ENCODE measurements at places on chromosomes 1 and 21.

DNA sequence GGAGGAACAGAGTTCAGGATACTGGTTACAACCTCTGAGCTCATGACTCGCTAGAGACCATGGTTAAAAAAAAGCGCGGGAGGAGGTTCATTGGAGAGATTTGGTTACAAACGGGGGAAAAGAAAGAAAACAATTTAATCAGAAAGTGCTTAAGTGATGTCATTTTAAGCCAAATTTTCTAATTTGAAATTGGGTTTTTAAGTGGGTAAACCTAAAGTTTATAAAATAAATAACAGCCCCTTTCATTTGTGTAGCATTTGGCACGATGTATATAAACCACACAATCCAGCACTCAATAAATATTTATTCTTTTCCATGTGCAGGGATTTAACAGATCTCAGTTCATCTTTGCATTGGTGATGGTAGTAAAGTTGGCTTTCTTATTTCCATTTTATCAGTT, 7.0 kb upstream of the DPT start:
- DNase-seq = no peak

GRCh38 chr1:42006836-42007235, 88.1 kb upstream of the HIVEP3 start:
- DNase-seq = no peak

DNA sequence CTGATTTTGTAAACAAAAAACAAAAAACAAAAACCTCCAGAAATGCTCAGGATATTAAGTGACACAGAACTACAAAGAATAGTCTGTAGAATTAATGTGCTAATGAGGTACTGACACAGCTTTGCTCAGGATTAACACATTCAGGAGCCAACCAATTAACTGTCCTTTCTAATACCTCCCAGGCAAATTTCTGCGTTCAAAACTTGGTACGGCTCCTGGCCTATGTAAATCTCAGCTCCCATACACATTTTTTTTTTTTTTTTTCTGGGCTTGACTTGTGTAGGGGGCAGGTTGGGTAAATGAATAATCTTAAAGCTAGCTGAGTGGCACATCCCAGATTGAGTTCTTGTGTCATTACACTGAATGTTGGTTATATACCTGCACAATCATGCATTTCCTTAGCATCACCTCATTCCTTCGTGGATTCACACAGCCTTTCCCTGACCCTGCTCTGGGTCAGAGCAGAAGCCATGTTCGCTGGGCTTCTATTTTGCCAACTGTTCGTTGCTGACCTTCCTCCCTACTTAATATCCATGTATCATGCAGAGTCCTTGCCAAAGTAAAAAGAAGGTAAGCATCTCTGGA, 12.6 kb upstream of the IER5 start:
- no peak for DNase-seq

DNA sequence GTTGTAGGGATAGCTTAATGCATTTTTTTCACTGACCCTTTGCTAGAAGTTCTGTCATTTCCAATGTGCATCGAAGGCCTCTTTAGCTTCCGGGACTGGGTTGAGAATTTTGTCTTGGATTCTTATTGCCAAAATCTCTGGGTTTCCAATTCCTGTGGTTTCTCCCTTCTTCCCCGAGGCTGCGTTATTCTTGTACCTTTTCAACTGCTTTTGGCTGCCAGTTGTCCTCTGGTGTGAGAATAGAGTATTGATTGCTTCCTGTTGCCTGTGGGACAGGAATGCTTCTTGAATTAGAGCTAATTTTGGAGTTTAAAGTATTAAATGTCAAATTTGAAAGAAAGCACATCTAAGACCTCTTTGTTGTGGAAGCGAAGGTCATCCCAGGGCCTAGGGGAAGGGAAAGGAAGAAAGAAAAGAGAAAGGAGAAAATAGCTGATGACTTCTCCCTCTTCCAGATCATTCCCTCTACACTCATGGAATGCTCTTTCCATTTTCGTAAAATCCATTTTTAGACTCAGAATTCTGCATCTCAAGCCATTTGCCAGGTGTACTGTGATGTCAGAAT, 21.1 kb downstream of the HUNK start:
- DNase-seq = no peak

DNA sequence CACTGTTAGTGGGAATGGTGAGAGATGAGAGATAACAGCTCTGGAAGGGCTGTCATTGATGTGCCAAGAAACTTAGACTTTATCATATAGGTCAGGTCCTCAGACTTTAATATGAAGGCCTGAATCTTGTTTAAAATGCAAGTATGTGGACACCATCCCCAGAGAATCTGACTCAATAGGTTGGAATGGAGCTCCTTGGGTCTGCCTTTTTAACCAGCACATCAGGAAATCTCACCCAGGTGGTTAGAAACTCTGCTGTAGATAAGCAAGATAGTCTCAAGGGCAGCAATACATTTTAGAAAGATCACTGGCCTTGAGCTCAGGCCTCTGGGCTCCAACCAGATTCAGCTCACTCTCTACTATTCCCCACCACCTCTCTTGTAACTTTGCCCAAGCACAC, 180.4 kb downstream of the SLC44A5 start:
- DNase-seq = no peak

GRCh38 chr1:233290396-233291034, 5.0 kb downstream of the PCNX2 start:
- no peak for DNase-seq

DNA sequence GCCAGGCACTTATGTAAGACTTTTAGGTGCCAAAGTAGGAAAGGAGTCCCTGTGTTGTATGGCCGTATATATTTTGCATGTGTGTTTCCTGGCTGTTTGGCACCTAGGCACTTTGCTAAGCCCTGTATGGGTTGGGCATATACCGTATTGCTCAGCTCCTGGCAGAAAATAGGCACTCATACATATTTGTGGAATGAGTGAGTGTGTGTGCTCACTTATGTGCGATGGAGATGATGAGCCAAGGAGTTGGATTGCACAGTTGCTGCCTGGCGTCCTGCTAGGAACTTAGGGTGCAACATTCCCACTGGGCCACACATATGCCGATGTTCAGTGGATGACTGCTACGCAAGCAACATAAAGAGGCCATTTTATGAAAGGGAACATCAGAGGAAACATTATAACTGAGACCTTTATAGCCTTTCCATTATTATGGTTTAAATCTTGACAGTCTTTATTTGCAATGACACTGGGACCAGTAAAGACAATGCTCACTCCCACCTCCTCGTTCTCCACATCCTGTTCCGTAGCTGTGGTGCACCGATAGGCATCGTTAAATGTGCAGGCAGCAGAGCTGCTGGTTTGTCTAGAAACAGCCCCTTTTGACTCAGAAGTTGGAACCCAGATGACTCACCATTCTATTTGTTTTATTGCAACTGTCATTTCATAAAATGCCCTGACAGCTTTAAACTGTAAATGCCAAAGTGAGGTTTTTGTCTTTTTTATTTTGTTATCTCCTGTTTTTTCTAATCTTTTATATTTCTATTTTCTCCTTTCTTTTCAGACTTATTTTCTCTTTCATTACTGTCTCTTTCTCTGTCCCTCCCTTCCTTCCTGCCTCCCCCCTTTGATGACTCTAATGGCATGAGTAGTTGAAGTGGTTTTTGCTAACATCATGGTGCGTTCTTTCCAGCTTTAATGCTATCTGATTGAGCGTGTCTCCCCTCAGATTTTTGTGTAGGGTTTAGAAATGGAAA, 36.1 kb downstream of the PEX14 start:
- peak; percentile 62 for DNase-seq

GRCh38 chr1:42784547-42784945, 245 bp upstream of the TMEM269 start:
- DNase-seq = no peak

GRCh38 chr1:178543290-178543607, 30.3 kb downstream of the TEX35 start:
- no peak for DNase-seq

- DNase-seq = no peak
Measured at GRCh38 chr1:11693024-11693590, 1.6 kb downstream of the DRAXIN start.

GRCh38 chr1:24351918-24352627, 32.9 kb downstream of the GRHL3 start:
- no peak for DNase-seq

DNA sequence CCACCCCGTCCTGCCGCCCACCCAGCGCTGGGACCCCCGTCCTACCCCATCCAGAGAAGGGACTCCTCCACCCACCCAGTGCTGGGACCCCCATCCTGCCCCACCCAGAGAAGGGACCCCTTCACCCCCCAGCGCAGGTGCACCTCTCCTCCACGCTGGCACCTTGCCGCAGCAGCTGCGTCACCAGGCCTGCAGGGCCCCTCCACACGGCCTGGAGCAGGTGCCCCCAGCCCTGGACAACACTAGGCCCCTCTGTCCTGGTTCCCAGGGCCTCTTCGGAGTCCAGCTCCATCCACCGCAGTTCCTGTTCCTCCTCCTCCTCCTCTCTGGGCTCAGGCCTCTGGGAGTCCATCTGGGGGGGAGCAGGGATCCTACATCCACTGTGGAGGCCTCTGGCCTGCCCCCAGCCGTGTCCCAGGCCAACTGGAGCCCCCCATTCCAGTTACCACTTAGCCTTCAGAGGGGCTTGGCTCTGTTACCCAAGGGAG, 378 bp downstream of the ANKRD65 start:
- no peak for DNase-seq

DNA sequence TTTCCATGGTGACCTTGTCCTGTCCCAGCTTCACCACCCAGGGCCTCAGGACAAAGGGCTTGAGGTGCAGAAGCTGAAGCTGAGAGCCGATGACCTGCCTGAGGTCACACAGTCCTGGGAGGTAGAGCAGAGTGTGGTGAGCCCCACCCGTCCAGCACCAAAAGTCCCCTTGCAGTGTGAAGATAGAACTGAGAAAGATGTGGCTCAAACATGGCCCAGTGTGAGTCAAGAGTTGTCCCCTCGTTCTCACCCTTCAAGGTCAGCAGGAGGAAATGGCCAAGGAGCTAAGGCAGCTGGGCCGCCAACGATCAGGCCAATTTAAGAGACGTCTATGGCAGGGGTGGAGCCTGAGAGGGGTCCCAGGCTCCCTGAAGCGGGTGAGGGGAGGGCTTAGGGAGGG, 157.5 kb upstream of the KLHDC7A start:
- DNase-seq = no peak

DNA sequence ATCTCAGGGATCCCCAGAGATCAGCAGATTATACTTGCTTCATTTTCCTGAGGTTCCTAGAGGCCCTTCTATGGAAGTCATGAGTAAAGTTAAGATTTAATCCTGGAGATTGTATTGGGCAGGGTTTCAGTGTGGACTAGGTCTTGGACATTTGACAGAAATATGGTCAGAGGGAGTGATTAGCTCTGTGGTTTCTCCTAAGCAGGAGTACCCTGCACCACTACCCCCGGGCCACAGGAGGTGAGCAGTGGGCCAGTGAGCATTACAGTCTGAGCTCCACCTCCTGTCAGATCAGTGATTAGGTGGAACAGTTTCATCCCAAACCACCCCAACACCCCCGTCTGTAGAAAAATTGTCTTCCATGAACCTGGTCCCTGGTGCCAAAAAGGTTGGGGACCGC, 43.2 kb downstream of the PHACTR4 start:
- DNase-seq = no peak

DNA sequence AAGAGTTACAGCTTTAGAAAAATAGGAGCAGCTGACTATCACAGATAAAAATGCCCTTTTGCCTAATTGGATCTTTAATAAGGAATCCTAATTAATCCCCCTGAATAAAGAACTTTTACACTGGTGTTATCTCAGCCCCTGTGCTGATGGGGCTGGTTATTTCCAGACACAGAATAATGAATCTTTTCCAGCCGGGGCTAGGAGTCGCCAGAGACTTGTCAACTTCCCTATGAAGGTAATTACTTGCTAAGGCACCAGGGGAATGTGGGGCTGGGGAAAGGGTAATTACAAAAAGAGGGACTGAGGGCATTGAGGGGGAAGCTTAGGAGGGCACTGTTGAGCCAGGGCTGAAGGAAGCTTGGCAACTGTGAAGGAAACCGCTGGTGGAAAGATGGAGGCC, 34.5 kb downstream of the HMGB4 start:
- no peak for DNase-seq

- no peak for DNase-seq
Measured at GRCh38 chr1:12585536-12585935, 32.5 kb downstream of the DHRS3 start.

DNA sequence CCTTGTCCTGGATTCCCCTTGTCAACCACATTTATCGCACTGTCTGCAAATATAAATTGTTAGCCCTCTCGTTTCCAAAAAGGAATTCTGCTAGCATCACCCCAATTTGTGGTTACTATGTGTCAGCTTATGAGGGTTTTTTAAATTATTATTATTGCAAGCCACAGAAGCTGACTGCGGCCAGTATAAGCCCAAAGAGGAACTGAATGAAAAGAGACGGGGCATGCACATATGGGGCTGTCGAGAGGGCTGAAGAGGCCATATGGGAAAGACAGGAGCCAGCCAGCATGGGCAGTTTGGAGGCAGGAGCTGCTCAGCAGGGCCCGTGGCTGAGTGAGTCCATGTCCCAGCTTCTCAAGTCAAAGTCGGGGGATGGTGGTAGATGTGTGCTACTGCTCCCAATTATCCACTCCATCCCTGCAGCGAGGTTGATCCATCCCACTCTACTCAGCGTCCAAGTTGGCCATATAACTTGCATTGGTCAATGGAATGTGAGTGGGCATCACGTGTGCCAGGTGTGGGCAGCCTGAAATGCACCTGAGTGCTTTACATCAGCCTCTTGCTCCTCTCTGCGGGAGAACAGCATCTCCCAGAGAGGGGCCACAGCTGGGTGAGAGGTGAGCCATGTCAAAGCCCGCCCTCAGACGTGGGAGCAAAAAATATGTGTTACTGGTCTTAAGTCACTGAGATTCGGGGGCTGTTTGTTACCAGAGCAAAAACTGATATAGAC, 37.6 kb upstream of the LDLRAP1 start:
- no peak for DNase-seq

DNA sequence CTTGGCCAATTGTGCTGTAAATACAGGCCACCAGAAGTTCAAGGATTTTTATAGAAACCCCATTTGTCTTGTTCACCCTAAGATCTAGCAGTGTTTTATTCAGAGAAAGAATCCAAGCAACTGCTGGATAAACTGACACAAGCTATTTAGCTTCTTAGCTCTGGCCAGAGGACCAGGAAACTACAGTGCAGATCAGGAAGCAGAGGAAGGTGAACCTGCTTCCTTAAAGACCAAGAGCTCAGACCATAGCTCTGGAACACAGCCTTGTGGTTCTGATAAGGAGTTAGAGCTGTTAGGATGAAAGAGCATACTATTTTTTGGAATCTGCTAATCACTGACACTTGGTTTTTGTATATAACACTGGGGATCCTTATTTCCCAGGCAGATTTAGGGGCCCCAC, 5.2 kb upstream of the CCDC17 start:
- DNase-seq = no peak

GRCh38 chr1:97424209-97424608, 496.6 kb downstream of the DPYD start:
- no peak for DNase-seq

DNA sequence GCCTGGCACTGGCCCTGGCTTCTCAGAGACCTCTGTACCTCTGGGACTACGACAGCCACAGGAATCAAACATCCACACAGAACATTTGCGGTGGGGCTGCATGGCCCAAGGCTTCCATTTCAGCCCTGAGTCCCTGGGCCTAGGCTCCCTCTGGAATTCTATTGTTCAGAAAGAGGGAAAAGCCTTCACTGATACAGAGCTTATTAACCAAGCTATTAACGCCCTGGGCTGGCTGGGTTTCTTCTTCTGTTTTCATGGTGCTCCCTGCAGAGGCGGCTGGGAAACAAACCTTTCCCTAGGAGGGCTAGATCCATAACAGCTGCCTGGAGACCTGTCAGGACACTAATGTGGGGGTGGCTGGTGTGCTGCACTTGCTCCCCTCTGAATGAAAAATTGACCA, 88.2 kb downstream of the KAZN start:
- no peak for DNase-seq

Data from T follicular helper cell (primary cell).